Posterior vena cava (tissue), 2 donors: ENCODE measurements at places on chromosomes 5 and 9. TPM values are rescaled to one million over a fixed set of nuclear protein-coding genes. Genes with fewer than 3 reads are reported as not detected.

PCDHA4 gene
- 0.32 TPM for total RNA-seq

- DNase-seq, result peak; percentile 50
These were observed 51.9 kb upstream of the JAK2 start for GRCh38 chr9:4933177-4933576.

GRCh38 chr5:88952996-88953643 is 70.1 kb upstream of the MEF2C start:
- DNase-seq, result no peak

GRCh38 chr5:39072925-39073766 is 1.1 kb downstream of the RICTOR start:
- DNase-seq, result peak; percentile 81

- DNase-seq, result peak; percentile 90
These were observed 19.3 kb downstream of the ORM2 start for GRCh38 chr9:114348906-114349482.

GRCh38 chr5:112186401-112186990 is 232.6 kb downstream of the EPB41L4A start:
- no peak for DNase-seq

- DNase-seq, result no peak
These were observed 61.7 kb downstream of the PLAC8L1 start for GRCh38 chr5:146043722-146044121.

RHOBTB3 gene
- 55.7 TPM for total RNA-seq

DNA sequence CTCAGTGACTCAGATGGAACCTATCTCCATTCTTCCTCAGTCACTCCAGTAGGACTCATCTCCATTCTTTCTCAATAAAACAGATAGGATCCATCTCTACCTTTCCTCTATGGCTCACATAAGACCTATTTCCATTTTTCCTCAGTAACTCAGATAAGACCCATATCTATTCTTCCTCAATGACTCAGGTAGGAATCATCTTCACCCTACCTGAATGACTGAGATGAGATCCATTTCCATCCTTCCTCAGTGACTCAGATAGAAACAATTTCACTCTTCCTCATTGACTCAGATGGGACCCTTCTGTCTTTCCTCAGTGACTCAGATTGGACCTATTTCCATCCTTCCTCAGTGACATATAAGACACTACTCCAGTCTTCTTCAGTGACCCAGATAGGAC is 165.1 kb downstream of the FBXO4 start:
- DNase-seq, result no peak

DNA sequence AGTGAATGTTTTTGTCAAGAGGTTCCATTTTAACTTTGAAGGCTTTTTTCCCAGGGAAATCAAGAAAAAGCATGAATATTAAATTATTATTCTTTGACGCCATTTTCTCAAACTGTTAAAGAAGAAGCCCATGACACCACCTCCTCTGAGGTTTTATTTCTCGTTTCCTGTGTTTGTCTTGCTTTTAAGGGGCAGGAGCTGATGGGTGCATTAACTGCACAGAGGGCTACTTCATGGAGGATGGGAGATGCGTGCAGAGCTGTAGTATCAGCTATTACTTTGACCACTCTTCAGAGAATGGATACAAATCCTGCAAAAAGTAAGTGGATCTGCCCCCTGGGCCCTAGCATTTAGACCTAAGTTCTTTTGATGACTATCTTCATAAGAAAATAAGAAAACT is 205.3 kb downstream of the RFK start:
- no peak for DNase-seq

BSPRY gene
- 0.14 TPM for total RNA-seq

- peak; percentile 90 for DNase-seq
These were observed at the start of gene RAI14 for GRCh38 chr5:34656001-34656699. Gene RAI14 (plus strand): TSS chr5:34656328. CDS start chr5:34686920, 30,592 bp downstream.

DNA sequence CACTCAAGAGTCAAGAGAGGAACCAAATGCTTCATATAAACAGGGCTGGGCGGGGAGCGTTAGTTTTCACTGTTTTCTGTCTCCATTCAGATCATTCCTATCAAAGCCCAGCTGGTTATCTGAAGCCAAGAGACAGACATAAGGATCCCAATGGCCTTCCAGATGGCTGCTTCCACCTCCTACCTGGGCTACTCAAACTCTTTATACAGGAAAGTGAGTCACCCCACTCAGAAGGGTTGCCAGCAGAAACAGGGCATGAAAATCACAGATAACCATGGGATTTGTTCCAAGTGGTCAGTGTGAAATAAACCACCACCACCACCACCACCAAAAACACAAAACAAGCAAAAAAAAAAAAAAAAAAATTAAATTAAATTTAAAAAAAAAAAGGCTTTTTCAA is 5.5 kb downstream of the PRSS3 start:
- no peak for DNase-seq

DNA sequence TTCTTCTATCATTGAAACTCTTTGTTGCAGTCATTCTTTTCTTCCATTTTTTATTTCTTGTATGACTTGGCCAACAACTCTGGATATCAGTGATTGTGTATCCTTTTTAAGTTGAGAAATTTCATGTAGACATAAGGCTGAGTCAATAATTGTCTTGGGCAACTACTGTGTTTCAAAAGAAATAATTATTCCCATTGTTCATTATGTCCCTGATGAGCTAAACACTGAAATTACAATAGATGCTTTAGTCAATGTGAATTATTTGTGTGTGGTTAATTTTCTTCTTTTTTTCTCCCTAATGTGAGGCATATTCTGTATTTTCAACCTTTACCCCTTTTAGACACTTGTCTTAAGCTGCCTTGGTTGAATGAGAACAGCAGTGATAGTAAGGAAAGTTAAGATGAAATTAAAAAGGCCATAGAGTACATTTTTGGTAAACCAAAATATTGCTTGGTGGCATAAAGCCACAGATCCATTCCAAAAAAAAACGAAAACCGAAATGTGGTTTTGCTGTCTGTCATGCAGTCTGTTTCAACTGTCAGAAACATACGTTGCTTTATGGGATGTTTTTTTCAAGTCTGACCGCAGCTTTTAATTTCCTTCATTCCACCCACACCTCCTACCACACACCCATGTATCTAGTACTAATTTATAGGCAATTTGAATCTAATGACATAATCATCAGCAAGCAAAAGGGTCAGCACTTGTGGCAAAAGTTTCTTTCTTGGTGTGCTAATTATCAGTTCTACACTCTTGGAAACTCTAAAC is 21.1 kb downstream of the TLE4 start:
- DNase-seq, result no peak

GRCh38 chr9:126763130-126763764 is 41.6 kb upstream of the ZBTB43 start:
- no peak for DNase-seq

LRRC19 gene
- not detected for total RNA-seq

GRCh38 chr5:74454263-74455030 is 186.1 kb downstream of the ENC1 start:
- no peak for DNase-seq

- no peak for DNase-seq
These were observed 69.9 kb upstream of the LMNB1 start for GRCh38 chr5:126707080-126707479.

GRCh38 chr9:125262294-125262991 is 817 bp downstream of the GAPVD1 start:
- DNase-seq, result no peak

IFNA2 gene
- not detected for total RNA-seq

CXCL14 gene
- 87.3 TPM for total RNA-seq

- no peak for DNase-seq
These were observed 13.9 kb upstream of the CTNNAL1 start for GRCh38 chr9:109027176-109027575.

- DNase-seq, result no peak
These were observed 747.1 kb downstream of the CETN3 start for GRCh38 chr5:89662499-89662898.

RASEF gene
- total RNA-seq, result 1.00 TPM

DNA sequence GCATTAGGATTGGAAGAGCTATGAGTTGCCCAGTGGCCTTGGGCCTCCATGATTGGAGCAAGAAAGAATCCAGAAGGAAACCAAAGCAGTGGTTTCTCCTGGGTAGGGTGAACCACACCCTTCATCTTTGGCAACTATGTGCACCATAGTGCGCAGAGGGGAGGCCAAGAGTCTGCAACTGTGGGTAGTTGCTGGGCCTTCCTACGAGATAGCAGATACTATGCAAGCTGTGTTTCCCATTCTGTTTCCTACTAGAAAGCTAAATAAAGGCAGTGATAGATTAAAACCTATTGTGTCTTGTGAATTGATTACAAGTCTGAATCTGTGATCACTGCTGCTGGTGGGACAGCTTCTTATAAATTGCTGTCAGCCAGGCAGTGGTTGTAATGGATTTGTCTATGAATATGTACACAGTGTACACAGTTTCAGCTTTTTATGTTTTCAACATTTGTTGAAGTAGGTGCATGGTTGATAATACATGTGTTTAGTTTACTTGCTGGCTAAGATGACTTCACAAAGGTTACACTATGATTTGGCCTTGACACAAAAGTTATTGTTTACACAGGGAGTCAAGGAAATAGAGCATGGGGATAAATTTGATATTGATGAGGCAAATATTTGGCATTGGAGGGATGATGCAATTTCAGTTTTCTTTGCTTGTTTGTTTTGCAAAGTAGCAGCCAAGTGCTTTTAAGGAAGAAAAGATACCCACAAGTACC is 23.7 kb upstream of the PDE8B start:
- no peak for DNase-seq

- DNase-seq, result no peak
These were observed 89.7 kb upstream of the PCSK1 start for GRCh38 chr5:96522635-96523355.

SURF2 gene
- total RNA-seq, result 12.0 TPM

GRCh38 chr5:112121258-112121657 is 297.8 kb downstream of the EPB41L4A start:
- DNase-seq, result no peak

DNA sequence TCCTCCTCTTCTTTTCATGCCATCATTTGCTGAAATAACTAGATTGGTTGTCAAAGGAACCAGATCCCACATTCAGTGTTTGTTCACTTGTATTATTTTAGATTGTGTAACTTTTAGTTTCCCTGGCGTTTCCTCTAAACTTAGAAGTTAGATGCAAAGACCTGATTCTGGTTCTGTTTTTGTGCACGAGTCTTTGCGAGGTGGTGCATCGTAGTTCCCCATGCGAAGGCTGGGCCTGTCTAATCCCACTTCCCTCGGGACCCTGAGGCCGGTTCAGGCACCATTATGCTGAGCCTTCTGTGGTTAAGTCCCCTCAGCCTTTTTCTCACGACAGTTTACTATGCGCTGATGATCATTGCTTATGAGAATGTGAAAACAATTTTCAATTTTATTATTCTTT is 219.1 kb upstream of the OTULINL start:
- no peak for DNase-seq

GRCh38 chr5:134468921-134469400 is 56.5 kb upstream of the JADE2 start:
- DNase-seq, result no peak

PAEP gene
- not detected for total RNA-seq

DNA sequence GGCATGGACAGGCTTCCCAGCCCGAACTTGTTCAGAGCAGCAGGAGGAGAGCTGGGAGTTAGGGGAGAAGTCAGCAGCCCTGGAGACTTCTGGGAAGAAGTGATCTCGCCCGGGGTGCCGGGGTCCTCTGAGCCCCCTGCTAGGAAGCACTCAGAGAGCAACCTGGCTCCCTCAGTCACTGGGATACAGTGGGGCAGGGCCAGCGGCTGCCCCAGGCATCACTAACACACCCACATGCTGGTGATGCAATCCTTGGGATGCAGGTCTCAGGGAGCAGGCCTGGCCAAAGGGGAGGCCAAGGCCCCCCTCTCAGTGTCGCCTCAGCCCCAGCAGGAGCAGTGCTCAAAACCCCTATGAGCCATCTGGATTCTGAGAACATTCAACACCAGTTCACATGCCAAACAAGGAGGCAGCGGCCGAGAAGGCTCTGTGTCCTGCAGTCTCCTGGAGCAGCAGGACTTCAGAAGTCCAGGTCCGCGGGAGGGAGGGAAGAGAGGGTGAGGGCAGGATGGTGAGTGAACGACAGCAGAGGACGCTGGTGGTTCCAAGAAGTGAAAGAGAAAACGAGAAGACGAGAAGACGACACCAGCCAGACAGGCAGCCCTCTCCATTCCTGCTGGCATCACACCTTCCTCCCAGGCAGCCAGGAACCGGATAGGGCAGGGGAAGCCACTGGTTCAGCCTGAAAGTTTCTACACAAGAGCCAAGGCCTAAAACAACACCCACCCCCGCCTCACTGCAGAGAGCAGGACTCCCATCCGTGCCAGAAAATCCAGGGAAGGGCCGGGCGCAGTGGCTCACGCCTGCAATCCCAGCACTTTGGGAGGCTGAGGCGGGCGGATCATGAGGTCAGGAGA is 2.3 kb downstream of the PNPLA7 start:
- no peak for DNase-seq

DNA sequence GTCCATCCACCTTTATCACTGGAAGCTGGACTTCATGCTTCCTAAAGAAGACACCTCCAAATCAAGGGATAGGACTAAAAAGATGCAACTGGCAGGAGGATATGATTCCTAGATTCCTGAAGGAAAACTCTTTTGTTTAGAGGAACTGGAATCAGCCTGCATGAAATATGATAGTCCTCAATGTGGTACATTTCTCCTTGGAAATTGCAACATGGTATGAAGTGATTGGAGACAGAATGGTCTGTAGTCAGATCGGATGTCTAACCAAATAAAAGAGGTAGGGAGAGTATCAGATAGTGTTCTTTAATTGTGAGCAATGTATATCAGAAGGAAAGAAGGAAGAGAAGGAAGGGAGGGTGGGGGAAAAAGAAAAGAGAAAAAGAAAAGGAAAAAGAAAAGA is 116.1 kb upstream of the FSTL4 start:
- DNase-seq, result no peak

- DNase-seq, result no peak
These were observed 50.3 kb downstream of the MTAP start for GRCh38 chr9:21852754-21853153.

CPLANE1 gene
- 23.2 TPM for total RNA-seq

DNA sequence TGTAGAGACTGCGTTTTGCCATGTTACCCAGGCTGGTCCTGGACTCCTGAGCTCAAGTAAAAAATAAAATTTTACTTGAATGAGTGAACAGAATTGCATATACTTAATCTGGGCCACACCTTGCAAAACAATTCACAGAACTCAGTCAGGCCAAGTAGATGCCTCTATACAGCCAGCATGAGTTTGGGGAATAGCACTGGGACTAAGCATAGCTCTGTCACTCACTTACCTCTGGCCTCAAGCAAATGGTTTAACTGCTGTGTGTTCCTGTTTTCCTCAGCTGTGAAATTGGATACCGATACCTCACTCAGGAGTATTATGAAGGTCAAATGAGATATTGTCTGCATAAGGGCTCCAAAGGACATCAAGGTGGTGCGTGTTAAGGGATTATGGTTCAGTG is 10.9 kb upstream of the FRMPD1 start:
- no peak for DNase-seq

RLN2 gene
- not detected for total RNA-seq

- DNase-seq, result no peak
These were observed 30.9 kb downstream of the MEGF10 start for GRCh38 chr5:127321465-127321864.

GABRA6 gene
- not detected for total RNA-seq
